Activated CD4-positive, alpha-beta T cell treated with anti-CD3 and anti-CD28 coated beads, Interleukin-2, amount 50 U/mL, for 24 hours (primary cell): ENCODE measurements at places on chromosomes 1 and 21.

DNA sequence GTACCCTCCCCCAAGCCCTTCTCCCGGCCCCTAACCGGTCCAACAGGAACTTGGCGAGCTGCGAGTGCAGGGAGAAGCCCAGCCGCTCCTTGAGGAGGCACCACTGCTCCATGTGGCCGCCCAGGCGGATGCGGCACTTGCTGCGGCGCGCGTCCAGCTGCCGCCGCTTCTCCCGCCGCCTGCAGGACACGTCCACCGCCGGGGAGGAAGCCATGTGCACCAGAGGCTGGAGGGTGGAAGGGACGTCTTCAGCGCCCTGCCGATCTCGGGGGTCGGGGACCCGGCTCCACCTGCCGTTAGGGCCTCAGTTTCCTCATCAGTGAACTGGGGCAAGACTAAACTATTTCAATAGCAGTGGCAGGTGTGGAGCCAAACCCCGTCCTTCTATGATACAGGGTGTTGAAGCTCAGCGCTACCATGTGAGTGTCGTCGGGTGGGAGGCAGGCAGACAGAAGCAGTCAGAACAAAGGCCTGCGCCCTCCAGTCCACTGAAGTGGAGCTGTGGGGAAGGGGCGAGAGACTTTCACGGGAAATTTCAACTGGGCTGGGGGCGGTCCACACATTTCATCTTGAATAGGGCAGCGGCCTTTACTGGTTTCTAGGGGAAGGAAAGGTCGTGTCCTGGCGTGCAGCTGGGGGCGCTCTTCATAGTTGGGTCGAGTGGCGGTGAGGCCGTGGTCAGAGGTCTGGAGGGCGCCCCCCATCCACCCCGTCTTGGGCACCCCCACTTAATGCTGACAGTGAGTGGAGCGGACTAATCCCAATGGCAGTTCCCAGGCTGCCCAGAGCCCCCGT is 592 bp downstream of the ZNF692 start:
- DNase-seq: peak; percentile 40

- no peak for DNase-seq
These were observed 30.3 kb downstream of the TMEM69 start for GRCh38 chr1:45718289-45718688.

- DNase-seq: no peak
These were observed 3.0 kb upstream of the FOXD3 start for GRCh38 chr1:63319046-63320021.

DNA sequence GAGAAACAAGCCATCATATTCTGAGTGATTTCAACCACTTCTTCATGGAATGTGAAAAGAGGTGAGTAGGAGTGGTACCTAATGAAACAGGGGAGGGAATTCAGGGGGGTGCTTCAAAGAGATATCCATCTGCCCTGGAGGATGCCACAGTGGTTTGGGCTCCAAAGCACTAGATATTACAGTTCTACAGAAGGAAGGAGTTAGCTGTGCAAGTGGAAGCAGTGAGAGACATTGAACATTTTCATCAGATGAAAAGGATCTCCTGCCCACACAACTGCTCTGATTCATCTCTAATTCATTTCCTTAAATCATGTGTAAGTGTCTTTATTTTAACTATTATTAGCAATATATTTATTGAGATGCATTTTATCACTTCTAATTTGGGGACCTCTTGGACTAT is 2.8 kb upstream of the RGS5 start:
- no peak for DNase-seq

DNA sequence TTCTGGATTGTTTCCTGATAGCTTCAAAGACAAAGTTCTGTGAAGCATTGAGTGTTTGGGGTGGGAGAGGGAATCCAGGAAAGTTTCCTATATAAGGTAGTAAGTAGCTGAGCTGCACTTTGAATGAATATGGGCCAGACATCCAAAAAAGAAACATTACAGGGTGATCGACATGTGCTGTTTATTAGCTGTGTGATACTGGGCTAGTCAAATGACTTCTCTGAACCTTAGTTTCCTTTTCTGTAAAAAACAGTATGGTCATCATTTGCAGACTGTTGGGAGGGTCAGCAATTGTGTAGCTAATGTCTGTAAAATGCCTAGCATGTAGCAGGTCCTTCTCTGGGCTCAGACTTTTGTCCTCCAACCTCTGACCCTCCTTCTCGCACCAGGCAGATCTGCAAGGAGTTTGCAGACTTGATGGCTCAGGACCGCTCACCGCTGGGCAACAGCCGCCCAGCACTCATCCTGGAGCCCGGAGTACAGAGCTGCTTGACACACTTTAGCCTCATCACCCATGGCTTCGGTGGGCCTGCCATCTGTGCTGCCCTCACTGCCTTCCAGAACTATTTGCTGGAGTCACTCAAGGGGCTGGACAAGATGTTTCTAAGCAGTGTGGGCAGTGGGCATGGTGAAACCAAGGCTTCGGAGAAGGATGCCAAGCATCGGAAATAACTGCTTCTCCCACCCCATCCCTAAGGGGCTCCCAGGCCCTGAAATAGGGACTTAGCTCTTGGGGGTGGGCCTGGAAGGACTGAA is 21.1 kb downstream of the TFAP2E start:
- no peak for DNase-seq

DNA sequence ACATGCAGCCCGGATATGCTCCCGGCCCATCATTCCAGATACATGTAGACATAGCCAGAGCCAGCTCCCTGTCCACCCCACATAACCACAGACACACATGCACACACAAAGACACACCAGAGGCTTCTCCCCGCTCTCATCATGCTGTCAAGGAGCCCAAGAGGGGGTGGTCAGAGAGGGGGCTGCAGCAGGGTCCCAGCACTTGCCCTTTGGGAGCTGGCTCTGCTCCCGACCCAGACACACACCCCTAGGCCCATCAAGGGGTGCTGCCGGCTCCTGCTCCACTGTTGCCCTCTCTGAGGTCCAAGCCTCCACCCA is 2.6 kb downstream of the PTAFR start:
- DNase-seq: no peak

DNA sequence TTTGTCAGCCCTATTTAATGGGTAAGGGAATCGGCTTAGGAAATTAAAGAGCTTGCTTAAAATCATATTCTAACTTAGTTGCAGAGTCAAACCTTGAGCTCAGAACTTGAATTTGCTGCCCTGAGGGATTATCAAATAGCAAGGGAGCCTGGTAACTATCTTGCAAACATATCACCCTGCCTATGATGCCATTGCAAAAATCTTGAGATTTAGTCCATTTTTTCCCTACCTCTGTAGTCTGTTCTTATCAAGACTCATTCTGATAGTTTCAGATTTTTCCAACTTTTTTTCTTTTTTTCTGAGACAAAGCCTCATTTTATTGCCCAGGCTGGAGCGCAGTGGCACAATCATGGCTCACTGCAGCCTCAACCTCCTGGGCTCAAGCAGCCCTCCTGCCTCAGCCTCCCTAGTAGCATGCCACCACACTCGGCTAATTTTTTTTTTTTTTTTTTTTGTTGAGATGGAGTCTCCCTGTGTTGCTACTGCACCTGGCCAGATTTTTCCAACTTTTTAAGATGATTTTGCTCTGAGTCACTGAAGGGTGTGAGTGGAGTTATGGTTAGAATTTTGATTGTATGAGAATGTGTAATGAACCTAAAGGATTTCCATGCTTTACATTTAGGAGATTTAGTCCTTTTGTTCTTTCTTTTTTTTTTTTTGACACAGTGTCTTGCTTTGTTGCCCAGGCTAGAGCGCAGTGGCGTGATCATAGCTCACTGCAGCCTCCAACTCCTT is 12.2 kb downstream of the SARS1 start:
- no peak for DNase-seq

- DNase-seq: no peak
These were observed 12.1 kb upstream of the TNNI1 start for GRCh38 chr1:201433609-201434008.

- DNase-seq: no peak
These were observed 96.3 kb upstream of the KLHDC7A start for GRCh38 chr1:18384471-18384870.

DNA sequence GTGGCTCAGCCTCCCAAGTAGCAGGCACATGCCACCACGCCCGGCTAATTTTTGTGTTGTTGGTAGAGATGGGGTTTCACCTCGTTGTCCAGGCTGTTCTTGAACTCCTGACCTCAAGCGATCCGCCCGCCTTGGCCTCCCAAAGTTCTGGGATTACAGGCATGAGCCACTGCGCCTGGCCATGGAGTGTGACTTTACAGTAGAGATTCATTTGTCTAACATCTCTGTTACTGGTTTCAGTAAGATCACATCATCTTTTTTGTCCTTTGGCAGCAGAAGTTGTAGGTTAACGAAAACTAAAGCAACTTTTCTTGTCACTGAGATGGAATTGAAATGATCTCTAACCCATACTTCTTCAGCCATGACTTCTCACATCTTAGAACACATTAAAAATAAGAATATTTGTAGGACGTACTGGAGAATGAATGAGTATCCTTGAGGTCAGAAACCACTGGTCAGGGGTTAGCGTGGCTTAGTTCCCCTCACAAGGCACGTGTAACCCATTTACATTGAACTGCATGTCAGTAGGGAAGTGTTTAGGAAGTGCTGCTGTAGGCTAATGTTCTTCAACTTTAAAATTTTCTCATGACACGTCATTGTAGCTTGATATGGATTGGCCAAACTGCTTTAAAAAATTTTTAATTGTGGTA is 75.9 kb downstream of the CAMTA1 start:
- DNase-seq: no peak

DNA sequence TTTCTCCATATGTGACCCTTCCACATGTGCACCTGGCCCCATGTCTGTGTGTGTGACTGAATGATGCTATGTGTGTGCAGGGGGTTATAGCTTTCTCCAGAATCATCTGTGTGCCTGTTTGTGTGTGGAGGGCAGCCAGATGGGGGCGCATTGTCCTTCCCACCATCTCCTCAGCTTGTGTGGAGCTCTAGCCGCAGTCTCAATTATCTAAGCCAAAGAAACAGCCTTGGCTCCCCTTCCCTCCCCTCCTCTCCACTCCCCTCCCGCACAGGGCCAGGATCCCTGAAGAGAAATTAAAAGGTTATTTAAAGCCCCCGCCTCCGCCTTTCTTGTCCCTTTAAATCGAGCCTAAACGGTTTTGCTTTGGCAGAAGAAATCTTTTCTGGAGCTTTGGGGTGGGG is 1.8 kb upstream of the DMBX1 start:
- DNase-seq: no peak

DNA sequence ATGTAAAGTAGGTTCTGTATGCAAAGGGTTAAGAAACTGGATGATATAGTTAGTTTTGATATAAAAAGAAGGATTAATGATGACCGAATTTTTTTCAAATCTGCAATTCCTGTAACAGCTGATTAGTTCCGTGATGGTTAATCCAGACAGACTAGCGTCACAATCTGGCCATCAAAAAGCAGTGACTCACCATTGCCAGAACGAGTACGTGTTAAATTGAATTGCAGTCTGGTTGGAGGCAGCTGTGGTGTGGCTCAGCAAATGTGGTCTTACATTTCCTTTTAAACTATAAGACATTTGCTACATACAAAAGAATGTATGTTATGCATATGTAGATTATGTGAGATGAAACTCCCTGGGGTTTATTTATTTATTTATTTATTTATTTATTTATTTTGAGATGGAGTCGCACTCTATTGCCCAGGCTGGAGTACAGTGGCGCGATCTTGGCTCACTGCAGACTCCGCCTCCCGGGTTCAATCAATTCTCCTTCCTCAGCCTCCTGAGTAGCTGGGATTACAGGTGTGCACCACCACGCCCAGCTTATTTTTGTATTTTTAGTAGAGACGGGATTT is 139.8 kb downstream of the RYR2 start:
- no peak for DNase-seq

GRCh38 chr1:92583821-92584760 is 97.4 kb upstream of the GFI1 start:
- no peak for DNase-seq

GRCh38 chr1:186404454-186405051 is 28.9 kb downstream of the ODR4 start:
- no peak for DNase-seq

- no peak for DNase-seq
These were observed 138.8 kb downstream of the GIPC2 start for GRCh38 chr1:78184460-78185072.

DNA sequence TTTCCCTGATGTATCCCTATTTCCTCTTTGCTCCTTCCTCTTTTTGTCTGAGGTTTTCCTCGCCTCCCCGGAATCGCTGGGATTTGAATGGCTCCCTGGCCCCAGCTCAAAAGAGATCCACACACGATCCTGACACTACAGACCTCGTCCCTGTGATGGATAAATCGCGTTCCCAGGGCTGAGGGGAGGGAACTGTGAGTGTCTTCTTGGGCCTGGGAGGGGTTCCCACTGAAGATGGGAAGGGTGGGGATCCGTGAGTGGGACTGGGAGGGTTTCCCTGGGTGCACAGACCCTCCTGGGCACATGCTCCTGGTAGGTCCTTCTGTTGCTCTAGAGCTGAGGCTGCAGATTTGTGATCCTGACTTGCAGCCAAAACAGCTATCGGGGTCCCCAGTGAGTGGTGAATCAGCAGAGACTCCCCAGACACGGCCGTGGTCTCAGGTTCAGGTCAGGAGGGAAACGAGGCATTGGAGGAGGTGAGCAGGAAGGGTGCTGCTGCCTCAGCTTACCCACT is 591.0 kb downstream of the PTPRU start:
- no peak for DNase-seq

- DNase-seq: no peak
These were observed 457 bp downstream of the TRAPPC3 start for GRCh38 chr1:36148821-36149236.

GRCh38 chr1:221775206-221775605 is 33.3 kb upstream of the DUSP10 start:
- no peak for DNase-seq

DNA sequence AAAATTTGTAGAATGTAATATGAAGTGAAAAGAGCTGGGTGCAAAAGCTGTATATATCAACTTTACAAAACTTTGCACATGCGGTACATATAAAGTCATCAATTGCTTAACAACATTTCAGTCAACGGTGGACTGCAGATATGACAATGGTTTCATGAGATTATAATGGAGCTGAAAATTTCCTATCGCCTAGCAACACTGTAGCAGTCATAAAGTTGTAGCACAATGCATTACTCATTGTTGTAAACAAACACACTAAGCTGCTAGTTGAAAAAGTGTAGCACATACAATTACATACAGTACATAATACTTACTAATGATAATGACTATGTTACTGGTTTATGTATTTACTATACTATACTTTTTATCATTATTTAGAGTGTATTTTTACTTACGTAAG is 64.0 kb downstream of the RGS7 start:
- no peak for DNase-seq

GRCh38 chr1:6464514-6464836 is 1.5 kb downstream of the TNFRSF25 start:
- no peak for DNase-seq

DNA sequence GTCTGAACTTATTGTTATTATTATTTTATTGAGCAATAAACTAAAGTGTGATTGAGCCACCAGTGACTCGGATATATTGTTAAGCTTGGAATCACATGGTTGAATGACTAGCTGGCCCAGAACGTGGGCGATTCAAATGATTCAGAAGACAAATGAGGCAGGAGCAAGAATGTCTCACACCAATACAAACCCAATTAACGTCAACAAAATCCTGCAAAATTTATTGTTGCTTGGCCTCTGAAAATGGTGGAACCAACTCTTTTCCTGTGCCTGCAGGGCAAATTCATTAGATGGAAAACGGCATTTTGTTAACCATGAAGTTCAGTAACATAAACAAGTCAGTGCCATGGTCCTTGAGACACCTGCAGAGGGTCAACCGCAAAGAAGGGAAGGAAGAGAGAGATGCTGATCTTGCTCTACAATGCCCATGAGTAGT is 482.0 kb downstream of the SETD4 start:
- DNase-seq: no peak

- DNase-seq: no peak
These were observed 95.2 kb downstream of the COQ8A start for GRCh38 chr1:227035316-227035715.
